Right atrium auricular region (tissue), 2 donors: ENCODE measurements at places on chromosomes 7 and 10.

- no peak for DNase-seq
Measured at GRCh38 chr7:92266415-92267241, 20.9 kb downstream of the ANKIB1 start.

DNA sequence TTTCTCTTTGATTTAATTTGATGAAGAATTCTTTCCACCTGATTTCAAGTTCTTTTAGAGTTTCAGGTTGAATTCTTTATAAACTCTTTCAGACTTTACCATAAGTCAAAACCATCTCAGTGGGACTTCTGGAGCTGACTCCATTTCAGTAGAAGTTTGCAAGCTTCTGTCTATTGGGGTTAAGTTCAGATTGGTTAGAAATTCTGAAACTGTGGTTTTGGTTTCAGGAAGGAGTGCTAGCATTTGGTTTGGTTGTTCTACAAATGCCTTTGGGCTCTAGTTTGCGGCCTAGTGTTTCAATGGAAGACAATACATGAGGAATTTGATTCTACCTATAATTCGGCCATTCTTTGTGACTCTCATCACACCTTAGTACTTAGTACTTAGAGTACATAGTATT is 176.8 kb upstream of the RHOBTB1 start:
- no peak for DNase-seq

DNA sequence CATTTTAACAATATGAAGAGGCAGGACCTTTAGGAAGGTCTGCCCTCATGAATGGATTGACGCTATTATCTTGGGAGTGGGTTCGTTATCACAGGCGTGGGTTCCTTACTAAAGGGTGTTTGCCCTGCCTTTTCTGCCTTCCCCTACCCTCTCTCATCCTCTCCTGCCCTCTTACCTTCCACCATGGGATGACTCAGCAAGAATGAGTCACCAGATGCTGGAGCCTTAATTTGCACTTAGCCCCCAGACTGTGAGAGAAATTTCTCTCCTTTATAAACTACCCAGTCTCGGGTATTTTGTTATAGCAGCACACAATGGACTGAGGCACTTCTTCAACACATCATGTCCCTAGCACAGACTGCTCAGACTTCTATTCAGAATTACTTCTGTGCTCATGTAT is 31.4 kb upstream of the ZNF32 start:
- DNase-seq: no peak

DNA sequence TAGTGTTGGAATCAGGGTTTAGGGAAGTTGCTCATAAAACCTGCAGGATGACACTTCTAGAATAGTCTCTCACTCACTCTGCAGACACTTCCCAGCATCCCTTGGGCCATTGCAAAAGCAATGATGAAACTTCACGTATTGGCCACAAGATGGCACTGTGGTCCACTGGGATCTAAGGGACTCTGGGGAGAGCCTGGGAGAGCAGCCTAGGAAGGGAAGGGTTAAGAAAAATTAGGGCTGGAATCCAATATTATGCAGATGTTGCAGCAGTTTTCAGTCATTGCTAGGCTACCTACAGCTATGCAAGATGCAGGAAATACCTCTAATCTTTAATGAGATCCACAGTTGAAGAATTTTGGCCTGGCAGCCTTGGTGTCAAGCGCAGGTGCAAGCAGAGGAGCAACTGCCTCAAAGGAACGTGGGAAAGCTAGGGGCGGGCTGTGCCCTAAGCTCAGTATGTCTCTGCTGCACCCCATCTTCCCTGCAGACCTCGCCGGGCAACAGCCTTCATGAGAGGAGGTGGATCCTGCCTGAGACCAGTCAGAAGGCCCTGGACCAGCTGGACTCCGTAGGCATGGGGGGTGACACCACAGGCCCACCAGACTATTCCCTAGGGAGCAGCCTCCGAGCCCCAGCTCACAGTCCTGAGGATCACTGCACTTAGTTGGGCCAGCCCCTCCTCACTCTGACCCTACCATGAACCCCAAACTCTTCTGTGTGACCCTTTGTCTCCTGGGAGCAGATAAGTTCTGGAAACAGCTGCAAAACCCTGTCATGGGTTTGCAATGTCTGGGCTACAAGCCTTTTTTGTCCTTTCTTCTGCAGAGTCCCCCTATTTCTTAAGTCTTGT is 127.9 kb upstream of the PRSS58 start:
- no peak for DNase-seq

DNA sequence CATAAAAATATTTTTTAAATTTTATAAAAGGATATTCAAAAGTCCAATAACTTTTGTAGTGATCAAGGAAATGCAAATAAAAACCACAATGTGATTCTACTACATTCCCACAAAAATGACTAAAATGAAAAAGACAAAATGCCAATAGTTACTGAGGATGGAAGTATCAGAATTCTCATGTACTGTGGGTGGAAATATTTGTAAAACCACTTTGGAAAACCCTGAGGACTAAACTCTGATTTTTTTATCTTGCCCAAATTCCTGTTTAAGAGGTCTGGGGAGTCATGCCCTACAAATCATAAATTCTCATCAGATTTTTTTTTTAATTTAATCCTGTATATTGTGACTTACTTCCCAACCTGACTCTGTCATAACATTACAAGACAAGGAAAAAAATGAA is 9.8 kb upstream of the SEMA3D start:
- DNase-seq: no peak
